ENCODE measurements at places on chromosomes 4 and X.

DNA sequence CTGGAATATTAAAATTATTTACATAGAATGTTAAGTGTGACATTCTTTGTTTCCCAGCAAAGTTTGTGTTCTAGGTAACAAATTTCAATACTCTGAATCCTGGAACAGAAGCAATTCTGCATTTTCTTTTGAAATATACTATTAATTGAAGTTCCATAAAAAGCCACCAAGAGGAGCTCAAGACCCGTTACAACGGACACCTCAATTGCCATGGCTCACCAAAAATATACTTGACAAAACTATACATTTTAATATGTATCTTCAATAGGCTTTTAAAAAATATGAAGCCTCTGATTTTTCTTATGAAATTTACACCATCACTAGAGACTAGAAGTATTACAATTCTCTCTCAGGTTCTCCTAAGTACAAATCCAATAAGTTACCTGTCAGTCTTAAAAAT lies 111.4 kb downstream of the NYX start:
- DNase-seq, result no peak

DNA sequence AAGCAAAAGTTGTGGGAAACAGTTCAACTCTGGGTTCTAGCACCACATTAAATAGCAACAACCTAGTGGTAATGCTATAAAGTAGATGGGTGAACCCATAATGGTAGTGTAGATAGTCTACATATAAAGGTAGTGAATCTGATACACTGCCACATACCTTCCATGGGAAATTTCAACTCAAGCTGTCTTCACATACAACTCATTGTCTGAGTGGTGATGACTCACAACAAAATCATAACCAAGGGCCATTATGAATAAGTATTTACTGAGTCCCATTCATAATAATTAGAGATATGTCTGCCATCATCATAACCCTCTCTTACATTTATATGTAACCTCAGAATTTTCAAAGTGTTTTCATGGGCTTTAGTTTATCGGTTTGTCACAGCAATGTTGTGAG lies 34.8 kb downstream of the EGF start:
- DNase-seq, result no peak

DNA sequence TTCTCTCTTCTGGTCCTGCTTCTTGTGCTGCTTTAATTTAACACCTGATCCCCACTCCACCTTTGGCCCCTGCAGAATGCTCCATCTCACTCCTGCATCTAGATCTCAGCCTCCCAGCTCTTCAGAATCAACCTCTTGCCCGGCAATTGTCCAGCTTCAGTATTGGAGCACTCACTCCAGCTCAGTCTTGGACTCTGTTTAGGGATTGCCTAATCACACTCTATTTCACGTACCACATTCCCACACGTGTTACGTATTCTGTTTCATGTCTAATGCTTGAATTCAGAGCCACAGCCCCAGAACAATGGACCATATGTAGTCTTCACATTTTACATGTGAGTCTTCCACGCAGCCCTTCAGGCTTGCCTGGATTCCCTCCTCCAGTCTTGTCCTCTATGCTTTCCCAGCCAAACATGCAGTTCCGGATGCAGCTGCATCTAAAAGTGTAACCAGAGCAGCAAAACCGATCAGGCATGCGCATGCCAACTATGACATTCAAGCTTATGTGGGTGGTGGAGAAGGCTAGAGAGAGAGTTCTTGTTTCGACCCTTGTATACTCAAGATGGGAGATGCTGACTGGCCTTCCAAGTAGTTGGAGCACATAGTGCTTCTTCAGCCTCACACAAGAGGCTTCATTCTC lies 105.2 kb upstream of the FAM9A start:
- DNase-seq, result no peak

- DNase-seq, result no peak
Observed at GRCh38 chr4:107153228-107153627, 117.1 kb upstream of the DKK2 start.

GRCh38 chr4:76811604-76812412 lies 86.1 kb downstream of the SOWAHB start:
- no peak for DNase-seq

DNA sequence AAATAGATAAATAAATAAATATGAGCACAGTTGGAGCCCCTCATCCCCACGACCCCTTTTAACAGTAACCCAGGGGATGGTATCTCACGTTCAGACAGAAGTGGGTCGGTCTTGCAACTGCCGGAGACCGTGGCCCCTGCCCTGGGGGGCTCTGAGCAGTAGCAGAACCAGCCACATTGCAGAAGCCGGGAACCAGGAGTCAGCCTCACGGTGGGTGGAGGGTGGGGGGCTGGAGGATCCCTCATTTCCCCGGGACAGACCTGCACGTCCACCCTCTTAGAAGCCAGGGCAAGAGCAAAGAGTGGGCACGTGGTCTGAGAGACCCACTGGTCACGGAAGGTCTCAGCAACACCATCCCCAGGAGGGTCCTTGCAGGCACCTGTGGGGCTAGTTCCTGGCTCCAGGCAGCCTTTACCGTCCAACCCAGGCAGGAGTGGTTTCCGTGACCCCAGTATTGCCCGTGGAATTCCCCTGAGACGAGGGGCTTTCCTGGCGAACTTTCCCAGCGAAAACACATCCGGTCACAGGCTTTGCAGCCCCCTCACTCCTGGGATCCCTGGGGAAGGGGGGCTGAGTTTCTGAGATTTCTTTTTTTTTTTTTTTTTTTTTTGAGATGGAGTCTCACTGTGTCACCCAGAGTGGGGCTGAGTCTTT lies 8.8 kb upstream of the IL3RA start:
- DNase-seq, result no peak

DNA sequence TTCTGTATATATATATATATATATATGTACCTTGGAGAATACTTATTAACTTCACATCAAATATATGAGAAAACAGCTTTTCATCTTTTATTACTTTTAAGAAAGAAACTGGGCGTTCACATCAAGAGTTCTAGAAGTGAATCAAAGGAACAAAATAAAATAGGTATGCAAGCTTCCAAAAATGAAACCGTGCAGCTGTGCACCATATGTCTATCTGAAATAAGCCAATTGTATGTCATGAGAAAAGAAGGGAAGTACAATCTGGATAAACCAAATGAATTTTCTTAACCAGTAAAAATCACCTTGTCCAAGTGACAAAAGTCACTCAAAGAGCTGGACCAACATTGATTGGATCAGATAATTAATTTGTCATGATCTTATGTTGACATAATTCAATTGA lies 405.4 kb upstream of the TECRL start:
- DNase-seq, result no peak

DNA sequence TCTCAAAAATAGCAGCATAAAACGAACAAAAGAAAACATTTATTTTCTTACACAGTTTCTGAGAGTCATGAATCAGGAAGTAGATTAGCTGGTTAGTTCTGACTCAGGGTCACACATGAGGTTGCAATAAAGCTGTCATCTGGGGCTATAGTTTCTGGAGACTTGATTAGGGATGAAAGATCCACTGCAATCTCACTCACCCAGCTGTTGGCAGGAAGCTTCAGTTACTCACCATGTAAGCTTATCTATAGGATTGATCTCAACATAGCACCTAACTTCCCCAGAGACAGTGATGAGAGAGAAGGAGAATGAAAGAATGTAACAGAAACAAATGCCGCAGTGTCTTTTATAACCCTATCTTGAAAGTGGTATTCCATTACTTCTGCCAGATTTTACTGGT lies 435.5 kb downstream of the GABRG1 start:
- DNase-seq, result no peak

DNA sequence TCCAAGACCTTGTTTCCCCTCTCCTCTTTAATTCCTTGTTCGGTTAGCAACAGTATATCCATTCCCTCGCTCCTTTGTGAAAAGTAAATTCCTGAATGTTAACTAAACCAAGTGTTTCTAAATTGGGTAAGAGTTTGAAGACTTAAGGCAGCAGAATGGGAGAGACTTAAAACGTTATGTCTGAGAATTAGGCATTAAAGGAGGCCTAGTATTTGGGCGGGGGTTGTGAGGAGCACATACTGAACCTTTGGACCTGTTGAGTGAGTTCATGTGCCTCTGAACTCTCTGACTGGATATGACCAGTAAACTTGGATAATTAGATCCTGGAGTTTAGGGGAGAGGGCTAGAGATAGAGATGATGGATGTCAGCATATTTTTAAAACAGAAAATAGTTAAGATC lies 1.2 kb downstream of the MSMO1 start:
- DNase-seq, result no peak

DNA sequence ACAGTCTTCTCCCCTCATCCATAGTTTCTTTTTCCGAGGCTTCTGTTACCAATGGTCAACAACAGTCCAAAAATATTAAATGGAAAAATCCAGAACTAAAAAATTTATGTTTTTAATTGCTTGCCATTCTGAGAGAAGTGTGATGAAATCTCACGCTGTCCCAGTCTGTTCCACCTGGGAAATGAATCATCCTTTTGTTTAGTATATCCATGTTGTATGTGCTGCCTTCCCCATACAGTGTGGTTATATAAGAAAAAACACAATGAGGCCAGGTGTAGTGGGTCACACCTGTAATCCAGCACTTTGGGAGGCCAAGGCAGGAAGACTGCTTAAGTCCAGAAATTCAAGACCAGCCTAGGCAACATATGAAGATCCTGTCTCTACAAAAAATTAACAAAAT lies 161.6 kb downstream of the CHIC2 start:
- DNase-seq, result no peak

DNA sequence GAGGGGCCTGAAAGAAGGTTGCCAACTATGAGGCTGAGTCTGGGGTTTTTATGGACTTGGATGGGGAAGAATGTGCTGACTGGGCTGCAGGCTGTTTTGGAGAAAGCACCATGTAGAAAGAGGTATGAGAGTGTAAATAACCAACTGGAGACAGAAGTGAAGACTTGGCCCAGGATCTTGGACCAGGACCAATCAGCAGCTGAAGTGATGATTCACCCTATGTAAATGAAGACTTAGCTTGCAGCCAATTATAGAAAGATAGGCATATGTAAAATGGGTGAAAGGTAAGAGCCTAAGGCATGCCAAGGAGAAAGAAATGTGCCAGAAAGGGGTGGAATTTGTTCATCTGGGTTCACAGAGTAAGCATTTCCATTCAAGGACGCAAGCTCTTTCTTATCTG lies 856.7 kb upstream of the PRKX start:
- no peak for DNase-seq

DNA sequence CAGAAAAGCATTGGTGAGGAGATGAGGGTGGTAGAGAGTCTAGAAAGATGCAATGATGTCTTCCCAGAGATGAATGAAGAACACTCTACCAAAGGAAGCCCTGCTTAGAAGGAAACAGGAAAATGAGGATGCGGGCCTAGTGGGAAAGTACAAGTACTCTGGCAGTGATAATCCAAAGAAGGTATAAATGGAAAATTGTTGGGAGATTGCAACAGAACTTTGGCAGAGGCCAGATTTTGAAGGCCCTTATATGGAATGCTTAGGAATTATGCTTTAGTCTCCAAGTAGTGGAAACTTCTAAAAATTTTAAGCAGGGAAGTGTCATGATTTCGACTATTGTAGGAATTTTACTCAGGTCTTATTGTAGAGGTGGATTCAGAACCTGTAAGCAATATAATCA lies 11.0 kb downstream of the ARSJ start:
- no peak for DNase-seq

DNA sequence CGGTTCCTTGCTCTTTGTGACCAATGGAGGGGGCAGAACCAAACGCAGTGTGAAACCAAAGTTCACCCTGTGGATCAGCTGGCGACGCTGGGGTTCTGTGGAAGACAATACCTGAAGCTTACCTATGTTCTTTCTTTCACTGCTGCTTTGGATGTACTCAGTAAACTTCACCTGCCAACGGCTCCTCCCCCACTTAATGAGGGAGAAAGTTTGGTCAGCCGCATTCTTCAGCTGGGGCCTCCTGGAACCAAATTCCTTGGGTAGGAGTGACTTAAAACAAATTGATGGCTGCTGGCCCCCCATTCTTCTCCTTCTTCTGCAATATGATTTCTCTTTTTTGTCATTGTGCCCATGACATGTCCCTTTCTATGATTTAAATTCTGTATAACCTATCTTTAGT lies 282.4 kb downstream of the ANK2 start:
- no peak for DNase-seq

DNA sequence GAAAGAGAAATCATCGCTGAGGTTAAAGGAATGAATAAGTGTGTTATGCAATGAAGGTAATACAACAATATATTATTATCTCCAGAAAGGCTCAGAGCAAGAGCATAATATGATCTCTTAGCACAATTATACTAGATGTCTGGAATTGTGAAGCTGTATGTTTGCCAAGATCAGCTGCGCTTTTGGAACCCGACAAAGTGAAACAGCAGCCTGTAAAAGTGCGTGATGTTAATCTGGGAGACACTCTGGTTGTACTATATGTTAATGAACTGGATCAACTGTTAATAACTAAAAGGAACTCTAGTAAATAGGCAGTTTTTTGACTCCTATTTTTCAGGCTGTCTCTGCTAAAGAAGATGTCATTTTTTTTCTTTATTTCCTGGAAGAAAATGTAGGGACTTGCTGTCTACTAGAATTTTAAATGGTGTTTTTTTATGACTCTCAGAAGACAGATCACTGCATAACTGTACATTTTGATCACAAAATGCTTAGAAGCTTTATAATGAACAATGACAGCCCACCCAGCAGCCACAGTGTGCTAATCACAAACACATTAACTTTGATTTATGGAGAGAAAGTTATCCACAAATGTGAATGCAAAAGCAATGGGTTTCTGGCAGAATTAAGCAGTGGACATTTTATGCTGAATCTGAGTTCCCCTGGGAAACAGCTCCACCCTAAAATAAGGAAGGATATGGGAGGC lies 50.2 kb downstream of the UGT2B28 start:
- DNase-seq, result no peak

DNA sequence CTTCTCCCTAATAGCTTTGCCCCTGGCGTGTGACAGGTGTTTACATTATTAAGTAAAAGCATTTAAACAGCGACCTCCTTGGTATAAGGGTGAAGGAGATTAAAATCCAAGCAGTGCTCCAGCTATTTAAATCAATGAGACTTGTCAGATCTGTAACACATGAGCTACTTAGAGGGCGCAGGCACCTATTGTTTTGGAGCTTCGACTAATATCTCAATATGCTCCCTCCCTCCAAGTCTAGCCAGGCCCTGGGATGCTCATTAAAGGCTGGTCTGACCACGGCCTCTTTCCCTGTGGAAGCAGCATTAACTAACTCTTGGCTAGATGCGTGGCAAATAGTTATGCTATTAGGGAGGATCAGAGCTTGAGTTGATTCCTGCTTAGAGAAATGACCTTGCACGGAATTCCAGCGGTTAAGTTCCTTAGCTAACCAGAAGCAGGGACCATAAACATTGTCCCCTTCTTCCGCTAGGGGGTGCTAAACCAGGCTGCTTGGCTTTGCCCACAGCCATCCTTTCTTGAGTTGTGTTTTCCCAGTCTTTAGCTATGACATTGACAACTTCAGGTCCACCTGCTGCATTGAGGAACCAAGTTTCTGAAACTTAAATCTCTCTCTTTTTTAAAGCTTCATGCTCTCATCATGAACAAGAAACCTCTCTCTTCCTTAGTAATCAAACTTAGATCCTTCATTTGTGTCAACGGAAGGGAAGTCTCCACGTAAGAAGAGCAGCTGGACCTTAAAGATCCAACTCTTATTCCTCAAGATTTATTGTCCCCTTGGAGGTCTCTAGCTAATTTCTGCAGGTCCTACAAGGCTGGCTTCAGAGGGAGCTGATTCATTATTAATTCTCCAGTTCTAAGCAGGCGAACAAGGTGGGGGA lies 80.7 kb upstream of the IGFBP7 start:
- no peak for DNase-seq

- no peak for DNase-seq
Observed at GRCh38 chr4:8601086-8601485, 8.5 kb downstream of the CPZ start.

All from stimulated activated CD4-positive, alpha-beta T cell treated with anti-CD3 and anti-CD28 coated beads, Interleukin-2, amount 100 ng/mL, for 4 hours (primary cell).